ENCODE measurements at places on chromosomes 7 and 10.
A peak's percentile ranks its signal among the peaks of the same experiment; 100 is the strongest.

GRCh38 chr10:8369666-8370065 is 315.2 kb downstream of the GATA3 start:
- peak; percentile 19 for DNase-seq

GRCh38 chr7:40843338-40843985 is 708.7 kb downstream of the SUGCT start:
- no peak for DNase-seq

- no peak for DNase-seq
Observed at GRCh38 chr7:13290975-13291374, 603.5 kb downstream of the ARL4A start.

DNA sequence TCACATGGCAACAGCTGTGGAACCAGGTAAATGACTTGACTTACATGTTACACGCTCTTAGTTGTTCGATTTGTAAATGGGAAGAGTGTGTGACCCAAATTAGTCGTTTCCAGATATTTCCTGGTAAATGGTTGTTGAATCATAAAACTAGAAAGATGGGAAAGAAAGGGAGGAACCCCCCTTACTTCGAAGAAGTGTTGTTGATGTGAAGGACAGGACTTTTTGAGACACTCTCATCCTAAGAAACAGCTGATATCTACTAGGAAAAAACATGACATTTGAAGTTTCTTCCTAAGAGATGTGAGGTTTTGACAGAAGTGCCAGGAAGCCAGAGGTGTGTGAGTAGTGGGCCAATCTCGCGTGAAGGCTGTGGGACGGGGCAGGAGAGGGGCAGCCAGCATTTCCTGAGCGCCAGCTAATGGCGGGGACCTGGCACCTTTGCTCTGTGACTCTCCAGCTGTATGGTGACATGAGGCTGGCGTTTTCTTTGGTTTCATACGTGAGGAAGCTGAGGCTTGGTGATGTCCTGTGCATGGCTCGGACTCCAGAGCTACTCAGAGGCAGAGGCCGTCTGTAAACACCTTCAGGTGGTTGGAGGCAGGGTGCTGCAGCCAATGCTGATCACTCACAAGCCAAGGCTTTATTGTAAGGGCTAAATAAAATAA is 53.7 kb downstream of the IKZF1 start:
- no peak for DNase-seq

DNA sequence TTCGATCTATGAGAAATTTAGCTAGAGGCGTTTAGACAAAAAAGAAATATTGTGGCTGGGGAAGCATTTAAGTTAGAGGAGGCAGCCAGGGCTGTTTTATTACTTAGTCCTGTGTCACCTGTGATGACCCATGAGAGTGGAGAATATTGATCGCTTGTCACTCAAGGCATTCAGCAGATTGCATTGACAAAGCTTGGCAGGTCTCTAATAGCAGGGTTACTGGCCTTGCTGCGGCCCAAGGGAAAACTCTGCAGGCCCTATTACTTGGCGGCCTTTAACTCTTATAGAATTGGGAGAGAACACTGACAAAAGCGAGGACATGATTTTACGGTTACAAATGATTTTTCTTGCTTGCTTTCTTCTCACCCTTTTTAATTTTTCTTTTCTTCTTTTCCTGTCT is 473.5 kb downstream of the AUTS2 start:
- no peak for DNase-seq

DNA sequence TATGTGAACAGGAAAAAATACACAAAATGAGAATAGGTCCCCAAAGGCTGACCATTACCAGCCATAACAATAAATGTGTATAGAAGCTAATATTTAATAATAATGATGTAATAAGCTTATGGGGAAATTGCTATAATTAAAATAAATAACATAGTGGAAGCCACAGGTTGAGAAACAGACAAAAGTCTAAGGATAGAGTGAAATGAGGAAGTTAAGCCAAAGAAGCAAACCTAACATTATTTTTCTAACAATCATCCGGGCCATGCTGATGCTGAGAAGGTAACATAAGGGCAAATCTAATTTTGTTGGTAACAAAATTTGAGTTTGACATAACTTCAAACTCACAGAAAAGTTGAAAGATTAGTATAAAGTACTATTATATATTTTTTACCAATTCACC is 115.9 kb downstream of the MICU1 start:
- no peak for DNase-seq

DNA sequence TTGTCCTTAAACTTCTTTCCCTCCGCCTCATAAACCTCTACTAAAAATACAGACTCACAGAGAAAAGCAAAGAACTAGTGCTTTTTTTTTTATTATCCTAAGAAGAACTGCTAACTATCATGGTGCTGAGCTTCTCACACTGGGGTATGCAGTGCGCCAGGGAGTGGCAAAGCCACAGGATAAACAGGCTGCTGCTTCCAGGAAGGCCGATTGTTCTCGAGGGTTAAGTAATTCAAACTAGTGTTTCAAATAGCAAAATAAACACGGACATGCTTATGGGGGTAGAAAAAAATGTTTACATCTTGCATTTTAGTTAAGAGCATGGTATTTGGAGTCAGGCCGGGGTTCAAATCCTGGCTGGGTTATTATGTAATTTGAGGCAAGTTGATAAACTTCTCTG is 157.0 kb downstream of the TAX1BP1 start:
- no peak for DNase-seq

- no peak for DNase-seq
Observed at GRCh38 chr10:4383651-4384098, 442.3 kb upstream of the AKR1E2 start.

DNA sequence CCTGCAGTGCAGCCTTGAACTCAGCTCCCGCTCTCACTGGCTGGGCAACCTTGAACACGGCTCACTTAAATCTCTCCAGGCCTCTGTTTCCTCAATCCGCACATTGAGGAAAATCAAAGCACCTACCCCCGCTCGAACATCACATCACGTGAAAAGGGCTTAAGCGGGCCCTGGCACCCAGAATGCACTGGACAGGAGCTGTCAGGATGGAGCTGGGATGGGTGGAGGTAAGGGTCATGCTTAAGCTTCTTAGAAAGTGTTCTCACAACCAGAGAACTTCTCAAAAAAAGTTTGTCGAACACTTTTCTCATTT is 55.7 kb upstream of the MGMT start:
- no peak for DNase-seq

DNA sequence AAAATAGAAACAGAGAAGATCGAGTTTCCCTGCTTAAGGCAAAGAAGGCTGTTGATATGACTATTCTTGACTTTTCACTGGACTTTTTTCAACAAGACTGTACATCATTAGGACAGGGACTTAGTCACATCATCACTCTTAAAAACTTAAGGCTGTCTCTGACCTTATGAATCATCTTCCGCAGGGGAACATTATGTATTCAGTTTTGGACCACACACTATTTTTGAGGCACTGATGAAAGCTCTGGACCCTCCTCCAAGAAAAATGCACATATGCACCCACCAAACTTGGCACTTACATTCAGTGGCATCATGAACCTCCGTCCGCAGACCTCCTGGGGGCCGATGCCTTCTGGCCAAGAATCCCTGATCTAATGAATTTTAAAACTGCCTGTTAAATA is 96.4 kb downstream of the CALD1 start:
- DNase-seq = no peak

GRCh38 chr7:108270385-108271015 is 140.3 kb upstream of the LAMB4 start:
- DNase-seq = peak; percentile 35

- DNase-seq = no peak
Observed at GRCh38 chr10:90695915-90696676, 161.7 kb downstream of the HTR7 start.

DNA sequence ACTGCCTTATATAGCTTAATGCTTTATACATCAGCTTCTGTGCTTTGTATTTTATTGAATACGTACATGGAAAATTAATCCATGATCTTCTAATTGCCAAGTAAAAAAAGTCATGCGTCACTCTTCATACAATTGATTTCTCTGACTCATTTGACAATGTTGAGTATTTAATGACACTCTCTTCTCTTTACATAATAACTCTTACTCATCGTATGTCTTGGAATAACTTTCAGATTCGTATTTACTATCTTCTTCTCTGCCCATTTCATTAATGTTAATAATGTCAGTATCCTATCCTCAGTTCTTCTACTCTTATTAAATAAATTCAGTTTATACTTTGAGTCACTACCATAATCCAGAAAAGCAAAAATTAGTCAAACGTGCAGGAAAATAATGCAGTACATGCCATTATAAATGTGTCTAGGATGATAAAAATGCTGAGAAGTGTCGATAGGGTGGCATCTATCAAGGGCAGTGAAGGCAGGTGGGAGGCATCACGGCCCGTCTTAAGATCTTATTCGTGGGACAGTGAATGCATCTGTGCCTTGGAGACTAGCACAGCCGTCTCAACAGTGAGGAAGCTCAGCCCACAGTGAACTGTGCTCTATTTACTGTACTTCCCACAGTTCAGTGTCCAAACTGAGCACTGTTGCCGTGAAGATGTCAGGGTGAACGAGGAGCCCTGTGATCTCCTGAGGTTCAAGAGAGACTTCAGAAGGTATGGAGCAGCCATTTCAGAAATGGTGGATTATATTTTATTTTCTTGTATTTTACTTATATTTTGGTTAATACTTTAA is 39.8 kb upstream of the AKR1E2 start:
- DNase-seq = no peak

GRCh38 chr7:81725003-81725811 is 44.6 kb downstream of the HGF start:
- DNase-seq = no peak

DNA sequence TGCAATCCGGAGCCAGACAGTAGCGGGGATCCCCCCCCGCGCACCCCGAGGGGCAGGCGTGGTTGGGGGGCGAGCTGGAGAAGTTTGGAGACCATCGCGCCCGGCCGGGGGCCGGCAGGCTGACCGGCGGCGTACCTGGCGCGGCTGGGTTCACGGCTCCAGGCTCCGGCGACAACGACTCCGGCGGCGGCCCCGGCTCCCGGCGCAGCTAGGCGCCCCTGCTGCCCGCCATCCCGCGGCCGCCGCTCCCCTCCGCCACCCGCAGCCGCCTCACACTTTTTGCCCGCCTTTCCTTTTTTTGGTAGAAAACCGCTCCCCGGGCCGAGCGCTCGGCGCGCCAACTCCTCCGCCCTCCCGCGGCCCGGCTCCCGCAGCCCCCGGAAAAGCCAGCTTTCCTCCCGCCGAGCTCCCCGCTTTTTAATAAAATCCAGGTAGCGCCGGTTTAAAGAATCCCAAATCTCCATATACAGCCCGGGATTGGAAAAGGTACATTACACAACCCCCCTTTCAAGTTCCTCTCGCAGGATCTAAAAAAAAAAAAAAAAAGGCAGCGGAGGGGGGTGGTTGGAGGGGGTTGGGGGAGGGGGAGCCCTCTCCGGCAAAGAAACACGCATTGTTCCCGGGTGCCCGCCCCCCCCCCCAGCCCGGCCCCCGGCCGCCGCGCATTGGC is at the start of gene TNRC18:
Gene TNRC18, minus strand, starts transcription at position 529 of the 670 bp plus-strand sequence. CDS start 2,588 bp downstream, outside the sequence.
- peak; percentile 78 for DNase-seq

- no peak for DNase-seq
Observed at GRCh38 chr7:41058986-41059741, 643.7 kb downstream of the INHBA start.

DNA sequence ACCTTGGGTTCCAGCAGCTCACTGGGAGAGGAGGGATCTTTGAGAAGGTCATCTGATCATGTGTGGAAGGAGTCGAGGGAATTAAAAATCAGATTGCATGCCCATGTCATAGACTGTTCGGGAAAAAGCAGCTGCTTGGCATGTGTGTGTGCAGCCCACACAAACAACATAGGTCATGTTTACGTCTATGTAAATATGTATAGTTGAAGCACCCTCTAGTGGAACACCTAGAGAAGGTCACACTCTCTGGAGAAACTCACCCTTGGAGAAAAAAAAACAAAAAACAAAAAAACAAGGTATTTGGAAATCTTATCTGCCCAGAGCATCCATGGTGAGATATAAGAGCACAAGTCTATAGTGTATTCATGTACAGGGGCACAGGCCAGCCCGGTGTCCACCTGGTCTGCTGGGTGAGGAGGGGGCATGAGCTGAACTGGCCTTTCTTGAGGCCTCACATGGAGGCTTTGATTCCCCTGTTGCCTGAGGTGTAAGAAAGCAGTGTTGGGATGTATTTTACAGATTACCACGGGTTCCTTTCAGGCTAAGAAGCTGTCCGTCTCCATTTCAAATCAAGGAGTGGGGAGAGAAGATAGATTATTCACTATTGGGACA is 98.0 kb downstream of the NPY start:
- peak; percentile 70 for DNase-seq

DNA sequence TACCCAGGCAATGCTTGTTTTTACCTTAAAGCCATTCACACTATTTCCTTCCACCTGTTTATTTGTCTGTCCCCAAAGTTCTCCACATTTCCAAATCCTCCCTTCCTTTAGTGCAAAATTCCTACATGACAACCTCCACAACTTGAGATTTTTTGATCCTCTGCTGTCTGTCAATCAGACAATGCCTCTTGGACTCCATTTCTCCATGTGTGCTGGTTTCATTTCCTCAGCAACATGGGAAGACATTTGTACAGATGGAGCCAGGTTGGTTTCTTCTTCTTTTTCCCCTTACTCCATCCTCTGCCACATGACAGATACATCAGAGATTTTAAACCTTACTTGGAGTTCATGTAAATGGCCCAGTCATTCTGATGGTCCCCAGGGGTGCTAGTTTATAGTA is 19.1 kb upstream of the GIMAP2 start:
- DNase-seq = no peak

GRCh38 chr7:50409856-50410745 is 40.0 kb downstream of the FIGNL1 start:
- peak; percentile 58 for DNase-seq

DNA sequence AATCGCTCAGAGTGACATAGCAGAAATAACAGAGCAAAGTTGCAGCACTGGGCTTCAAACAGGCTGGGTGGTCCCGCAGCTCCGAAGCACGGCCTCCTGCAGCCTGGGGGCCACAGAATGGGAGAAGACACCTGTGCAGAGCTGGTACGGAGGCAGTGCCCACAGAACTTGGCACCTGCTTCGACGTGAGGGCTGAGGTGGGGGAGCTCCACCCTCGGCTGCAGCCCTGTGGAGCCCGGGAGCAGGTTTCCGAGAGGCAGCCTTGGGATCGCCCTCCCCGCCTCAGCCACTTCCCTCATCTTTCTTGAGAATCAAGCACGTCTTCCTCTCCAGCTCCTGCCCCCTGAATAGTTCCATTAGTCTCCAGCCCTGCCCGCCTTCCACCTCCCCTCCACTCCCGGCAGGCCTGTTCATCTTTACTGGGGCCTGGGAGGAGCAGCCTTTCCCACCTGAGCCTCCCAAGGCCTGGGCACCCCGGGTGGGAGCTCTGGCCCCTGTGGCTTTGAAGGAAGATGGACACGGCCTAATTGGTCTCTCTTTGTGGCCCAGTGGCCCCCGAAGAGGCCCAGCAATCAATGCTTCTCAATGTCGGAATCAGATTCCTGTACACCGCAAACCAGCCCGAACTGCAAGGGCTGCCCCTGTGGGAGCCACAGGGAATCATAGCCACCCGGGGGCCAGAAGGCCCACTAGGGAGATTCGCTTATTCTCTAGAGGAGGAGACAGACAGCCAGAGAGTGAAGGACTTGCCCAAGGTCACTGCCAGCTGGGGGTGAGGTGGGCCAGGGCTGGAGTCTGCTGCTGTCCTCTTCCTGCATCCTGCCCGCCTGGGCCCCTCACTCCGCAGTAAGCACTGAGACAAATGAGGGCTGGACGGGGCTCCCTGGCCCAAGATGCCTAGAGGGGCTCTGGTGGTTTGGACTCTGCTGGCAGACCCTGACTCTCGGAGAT is 17.0 kb upstream of the PCBD1 start:
- DNase-seq = no peak

GRCh38 chr10:97714401-97715258 is 1.1 kb downstream of the MARVELD1 start:
- DNase-seq = peak; percentile 61

Measured in GM10248 (cell line).